DMS79 treated with DMSO at 0.1 percent for 48 hours (cell line): ENCODE measurements at places on chromosomes 4 and X.

DNA sequence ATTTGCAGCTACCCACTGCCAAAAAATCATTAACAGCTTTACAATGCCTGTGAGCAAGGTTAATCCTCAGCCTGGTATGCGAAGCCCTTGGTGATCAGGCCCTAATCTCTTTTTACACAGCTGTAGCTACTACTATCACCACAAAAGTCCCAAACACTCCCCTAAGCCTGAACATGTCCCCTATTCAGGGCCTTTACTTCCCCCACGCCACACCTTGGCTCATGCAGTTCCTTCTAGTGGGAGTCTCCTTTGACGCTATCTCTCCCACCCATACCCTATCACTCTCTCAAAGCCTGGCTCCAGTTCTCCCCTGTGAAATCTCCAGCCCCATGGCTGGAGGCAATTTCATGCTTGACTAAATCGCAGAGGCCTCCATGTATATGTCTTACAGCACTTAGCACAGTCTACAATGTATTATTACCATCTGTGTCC, 90.6 kb upstream of the CBR4 start:
- no peak for DNase-seq

- DNase-seq, result no peak
Measured at GRCh38 chr4:156442912-156443311, 489.2 kb upstream of the CTSO start.

- no peak for DNase-seq
Measured at GRCh38 chr4:188450571-188450970, 311.3 kb downstream of the TRIML1 start.

- no peak for DNase-seq
Measured at GRCh38 chr4:17275836-17276235, 236.1 kb downstream of the QDPR start.

GRCh38 chr4:48082956-48083355, 51.1 kb downstream of the TXK start:
- DNase-seq, result no peak

- no peak for DNase-seq
Measured at GRCh38 chr4:185194924-185195888, 8.6 kb downstream of the CFAP97 start.

- DNase-seq, result no peak
Measured at GRCh38 chrX:102930990-102931756, 5.9 kb upstream of the RAB40AL start.

DNA sequence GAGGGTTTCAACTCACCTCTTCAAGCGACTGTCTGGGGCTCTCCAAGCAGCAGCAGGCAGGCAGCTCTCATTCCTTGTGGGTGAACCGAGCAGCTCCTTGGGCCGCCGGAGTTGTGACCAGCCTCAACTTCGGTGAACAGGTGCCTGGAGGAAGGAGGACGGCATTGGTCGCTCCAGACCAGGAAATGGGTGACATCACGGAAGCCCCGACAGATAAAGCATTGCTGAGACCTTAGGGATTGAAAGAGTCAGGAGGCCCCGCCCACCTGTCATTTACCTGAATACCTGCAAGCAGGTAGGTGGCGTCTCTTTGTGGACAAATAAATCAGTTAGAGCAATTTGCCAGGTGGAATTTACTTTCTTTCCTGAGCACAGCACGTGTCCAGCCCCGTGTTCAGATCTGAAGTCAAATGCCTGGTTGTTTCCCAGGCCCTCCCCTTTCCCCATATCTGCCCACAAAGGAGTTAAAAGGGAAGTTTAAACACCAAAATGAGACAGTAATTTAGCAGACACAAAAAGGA, at the start of gene LNX1:
Gene LNX1 (minus strand): TSS at position 115 of the 521 bp plus-strand sequence. CDS start 17,484 bp downstream, outside the sequence.
- DNase-seq, result no peak

DNA sequence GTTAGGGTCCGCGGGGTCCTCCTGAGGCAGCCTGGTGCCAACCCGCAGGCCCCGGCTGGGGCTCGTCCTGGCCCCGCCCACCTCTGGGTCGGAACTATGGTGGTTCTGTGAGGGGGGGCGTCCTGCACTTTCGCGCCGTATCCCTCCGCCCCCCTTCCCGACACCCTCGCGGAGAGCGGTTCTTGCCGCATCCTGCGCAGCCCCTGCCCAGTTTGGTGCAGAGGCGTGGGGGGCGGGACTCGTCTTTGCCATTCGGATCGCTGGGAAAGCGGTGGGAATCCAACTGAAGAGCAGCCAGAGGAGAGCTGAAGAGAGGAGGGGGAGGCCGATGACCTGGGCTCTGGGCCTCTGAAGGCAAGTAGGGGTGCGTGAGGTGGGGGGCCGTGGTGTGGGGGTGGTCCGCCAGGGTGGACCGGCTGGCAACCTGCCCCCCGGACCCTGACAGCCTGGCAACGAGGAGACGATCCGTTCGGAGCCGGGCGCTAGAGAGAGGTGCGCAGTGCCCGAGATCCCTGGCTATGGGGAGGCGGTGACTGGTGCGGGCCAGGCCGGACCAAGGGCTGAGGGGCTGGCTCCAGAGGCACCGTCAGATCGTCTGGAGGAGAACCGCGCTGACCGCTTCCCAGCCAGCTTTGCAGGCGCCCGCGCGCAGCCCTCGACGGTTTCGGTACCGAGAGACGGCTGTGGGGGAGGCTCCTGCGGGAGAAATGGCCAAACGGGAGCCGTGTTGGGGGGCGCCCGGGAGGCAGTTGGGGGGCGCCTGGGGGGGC, at the start of gene GPRASP1:
Gene GPRASP1 (plus strand): TSS at position 242 of the 770 bp plus-strand sequence. CDS start 2,431 bp downstream, outside the sequence.
- peak; percentile 24 for DNase-seq

- no peak for DNase-seq
Measured at GRCh38 chrX:1093586-1094421, 118.6 kb downstream of the CRLF2 start.

- no peak for DNase-seq
Measured at GRCh38 chrX:41984628-41985027, 61.3 kb upstream of the CASK start.

GRCh38 chr4:82901183-82901718, 716 bp downstream of the THAP9 start:
- peak; percentile 38 for DNase-seq

GRCh38 chr4:183438458-183439113, 5.8 kb upstream of the CDKN2AIP start:
- no peak for DNase-seq

DNA sequence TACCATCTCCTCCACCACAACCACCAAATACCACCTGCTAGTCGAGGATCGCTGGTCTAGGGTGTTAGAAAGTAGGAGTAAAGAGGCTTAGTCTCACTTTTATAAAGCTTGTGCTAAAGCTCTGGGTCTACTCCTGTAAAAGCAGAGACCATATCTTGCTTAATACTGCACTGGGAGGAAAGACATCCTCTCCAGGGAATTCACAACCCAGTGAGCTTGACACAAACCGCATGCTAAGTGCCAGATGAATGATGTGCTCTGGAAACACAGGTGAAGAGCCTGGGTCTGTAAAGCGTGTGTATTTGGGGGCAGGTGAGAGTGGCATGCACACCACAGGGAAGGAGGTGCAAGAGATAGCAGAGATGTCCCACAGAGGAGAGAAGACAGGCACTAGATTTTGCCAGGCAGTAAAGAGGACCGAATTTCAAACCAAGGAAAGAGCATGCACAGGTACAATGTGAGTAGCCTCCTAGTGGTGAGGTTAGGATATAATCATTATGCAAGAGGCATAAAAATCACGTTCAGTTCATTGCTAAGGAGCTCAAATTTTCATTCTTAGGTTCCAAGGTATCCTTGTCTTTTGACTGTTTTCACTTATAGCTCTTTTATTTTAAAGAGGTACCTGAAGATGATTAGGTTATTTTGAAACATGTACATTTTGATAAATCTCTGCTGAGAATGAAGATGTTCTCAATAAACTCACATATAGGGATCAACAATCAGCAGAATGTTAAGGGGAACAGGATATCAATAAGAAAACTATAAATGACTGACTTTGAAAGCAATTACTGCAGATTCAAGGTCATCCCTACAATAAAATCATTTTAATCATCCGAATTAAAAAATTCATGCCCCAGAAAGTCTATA, 20.7 kb downstream of the TAPT1 start:
- DNase-seq, result peak; percentile 36

DNA sequence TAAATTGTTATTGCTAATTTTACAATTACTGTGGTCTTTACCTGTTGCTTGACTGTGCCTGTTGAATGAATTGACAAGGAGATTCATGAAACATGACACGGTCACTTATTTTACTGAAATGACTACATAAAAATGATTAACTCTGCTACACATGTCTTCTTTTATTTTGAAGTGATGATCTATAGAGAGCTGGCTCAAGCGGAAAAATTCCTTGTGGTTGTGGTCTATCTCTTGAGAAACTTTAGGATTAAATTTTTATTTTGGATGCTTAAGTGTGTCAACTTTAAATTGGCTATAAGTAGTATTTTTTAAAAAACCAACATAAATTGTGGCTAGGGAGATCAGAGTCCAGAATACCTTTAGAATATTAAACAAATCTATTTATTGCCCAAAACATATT, 131.8 kb upstream of the PITX2 start:
- DNase-seq, result no peak

DNA sequence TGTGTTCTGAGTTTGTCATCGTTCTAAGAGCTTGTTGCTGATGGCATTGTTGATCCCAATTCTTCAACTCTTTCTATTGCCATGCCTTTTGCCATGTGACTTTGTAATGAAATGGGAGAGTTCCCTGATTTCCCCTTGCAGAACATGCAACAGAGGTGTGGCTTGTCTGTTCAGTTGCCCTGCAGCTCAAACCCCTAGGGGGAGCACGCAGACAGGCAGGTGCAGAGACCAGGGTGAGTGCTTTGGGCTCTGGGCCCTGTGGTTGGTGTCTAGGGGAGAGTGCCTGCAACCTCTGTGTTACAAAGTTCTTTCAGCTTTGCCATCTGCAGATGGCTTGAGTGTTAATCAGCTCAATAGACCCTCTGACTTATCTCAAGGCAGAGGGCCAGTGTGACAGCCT, 332.7 kb downstream of the MID1IP1 start:
- DNase-seq, result no peak

GRCh38 chr4:6901669-6902317, 7.8 kb upstream of the TBC1D14 start:
- no peak for DNase-seq

GRCh38 chr4:73704314-73705055, 35.9 kb upstream of the CXCL8 start:
- no peak for DNase-seq

DNA sequence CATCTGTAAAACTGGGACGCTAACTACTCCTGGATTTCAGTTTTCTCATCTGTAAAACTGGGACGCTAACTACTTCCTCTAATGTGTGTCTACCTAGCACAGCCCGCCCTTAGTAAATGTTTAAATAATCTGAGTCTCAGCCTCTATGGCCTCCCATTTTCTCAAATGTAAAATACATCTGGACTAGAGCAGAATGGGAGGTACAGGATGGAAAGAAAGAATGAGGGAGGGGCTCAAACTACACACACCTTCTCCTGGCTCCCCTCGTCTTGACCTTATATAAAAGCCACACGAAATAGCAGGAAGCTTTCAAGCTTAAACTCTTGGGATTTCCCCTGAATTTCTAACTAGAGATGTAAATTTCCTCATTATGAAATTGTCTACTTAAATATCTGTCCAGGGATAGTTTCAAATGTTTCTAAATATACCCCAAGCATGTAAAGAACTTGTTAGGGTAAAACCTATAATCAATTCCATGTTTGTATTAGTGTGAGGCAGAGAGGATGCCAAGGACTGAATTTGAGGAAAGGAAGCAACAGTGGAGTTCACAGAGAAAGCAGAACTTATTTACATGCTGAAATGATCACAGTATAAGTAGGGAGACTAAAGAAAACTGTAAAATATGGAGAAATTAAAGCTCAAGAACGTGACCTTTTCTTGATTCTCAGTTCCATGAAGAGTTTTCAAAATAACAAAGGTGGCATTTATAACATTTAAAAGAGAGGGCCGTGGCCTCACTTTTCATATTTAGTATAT, 220.0 kb downstream of the NWD2 start:
- DNase-seq, result no peak

DNA sequence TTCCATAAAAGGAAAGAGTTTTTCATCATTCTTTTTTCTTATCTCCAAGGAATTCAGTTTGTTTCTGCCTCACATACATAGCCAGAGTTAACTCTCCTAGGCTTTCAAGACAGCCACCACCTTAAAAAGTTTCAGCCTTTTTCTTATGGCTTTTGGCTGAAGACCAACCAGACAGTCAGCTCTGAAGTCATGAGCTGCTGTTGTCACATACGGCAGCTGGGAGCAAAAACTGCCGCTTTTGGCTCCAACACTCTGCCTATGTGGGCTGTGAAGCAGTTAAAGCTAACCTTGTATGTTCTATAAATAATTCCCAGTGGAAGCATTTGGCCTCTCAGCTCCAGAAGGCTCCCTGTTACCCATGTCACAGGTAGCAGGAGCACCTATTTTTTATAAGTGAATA, 104.1 kb downstream of the KLHL4 start:
- no peak for DNase-seq

DNA sequence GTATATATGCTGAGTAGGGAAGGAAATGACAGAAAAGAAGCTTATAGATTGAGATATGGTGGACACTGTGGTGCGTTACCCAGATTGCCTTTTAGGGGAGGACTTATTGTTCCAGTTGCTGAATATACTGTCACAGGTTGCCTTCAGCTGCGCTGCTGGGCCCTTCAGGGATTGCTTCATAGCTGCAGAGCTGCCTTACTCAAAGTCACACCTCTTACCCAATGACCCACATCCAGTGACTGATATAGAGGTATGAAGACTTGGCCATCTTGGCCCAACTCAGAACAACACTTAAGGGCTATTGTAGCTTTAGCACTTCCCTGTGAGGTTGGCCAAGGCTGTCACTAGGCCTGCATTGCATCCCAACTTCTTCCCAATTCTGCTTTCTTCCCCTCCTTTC, 63.4 kb upstream of the TMEM164 start:
- no peak for DNase-seq

GRCh38 chr4:118742050-118742449, 56.9 kb downstream of the METTL14 start:
- no peak for DNase-seq

DNA sequence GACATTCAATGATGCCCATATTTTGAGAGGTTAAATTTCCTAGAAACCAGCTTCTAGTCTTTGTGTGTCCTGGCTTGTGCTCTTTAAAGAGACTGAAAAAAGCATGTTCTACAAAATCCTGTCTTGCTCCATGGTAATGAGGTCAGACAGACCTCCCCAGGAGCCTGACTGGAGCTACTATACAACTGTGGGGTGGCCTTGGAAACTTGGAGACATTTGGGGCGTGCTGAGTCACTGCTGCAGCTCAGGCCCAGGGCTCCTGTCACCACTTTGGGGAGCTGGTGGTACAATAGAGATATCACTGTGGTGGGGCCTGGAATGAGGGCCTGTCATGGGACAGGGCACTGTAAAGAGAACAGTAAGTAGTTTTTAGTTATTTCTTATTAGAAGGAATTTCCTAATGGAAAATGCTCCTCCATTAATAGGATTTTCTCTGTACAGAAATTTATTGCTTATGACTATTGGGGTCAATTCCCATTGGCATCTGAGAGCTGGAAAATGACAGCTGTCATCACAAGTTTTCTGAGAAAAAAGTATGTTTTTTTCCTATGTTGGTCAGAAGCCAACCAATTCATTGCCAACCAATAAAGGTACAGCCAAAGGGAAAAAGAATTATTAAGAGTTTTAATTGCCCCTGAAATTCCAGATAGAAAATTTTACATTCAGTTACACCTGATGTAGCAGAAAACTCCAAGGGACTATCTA, 207.4 kb upstream of the JADE1 start:
- no peak for DNase-seq
